ENCODE measurements at places on chromosomes 1 and 21. TPM values are rescaled to one million over a fixed set of nuclear protein-coding genes. Genes with fewer than 3 reads are reported as not detected.

Gene GSTM5
- total RNA-seq = not detected

Gene TCHH
- under 0.01 TPM for total RNA-seq

Gene OR6K2
- total RNA-seq = not detected

Gene TSPAN2
- 0.13 TPM for total RNA-seq

Gene CNR2
- total RNA-seq = not detected

Gene NTNG1
- 2.4 TPM for total RNA-seq

Gene SRGAP2C
- total RNA-seq = 8.3 TPM

Data from bronchial epithelial cell (primary cell).